Stimulated activated CD4-positive, alpha-beta T cell treated with anti-CD3 and anti-CD28 coated beads, TNF-alpha, amount 100 ng/mL, for 24 hours (primary cell): ENCODE measurements at places on chromosomes 2 and 18.

- no peak for DNase-seq
Measured at GRCh38 chr2:200324362-200324761, 17.9 kb downstream of the SPATS2L start.

- DNase-seq = no peak
Measured at GRCh38 chr18:35110554-35111485, 69.6 kb downstream of the MAPRE2 start.

- no peak for DNase-seq
Measured at GRCh38 chr2:146540271-146540932, 1304.4 kb upstream of the ACVR2A start.

- DNase-seq = no peak
Measured at GRCh38 chr18:53261241-53261640, 921.2 kb downstream of the DCC start.

- no peak for DNase-seq
Measured at GRCh38 chr2:184463102-184463865, 135.0 kb upstream of the ZNF804A start.

- no peak for DNase-seq
Measured at GRCh38 chr2:212903413-212903812, 248.0 kb downstream of the IKZF2 start.

- DNase-seq = no peak
Measured at GRCh38 chr2:28424799-28425463, 32.3 kb downstream of the FOSL2 start.

DNA sequence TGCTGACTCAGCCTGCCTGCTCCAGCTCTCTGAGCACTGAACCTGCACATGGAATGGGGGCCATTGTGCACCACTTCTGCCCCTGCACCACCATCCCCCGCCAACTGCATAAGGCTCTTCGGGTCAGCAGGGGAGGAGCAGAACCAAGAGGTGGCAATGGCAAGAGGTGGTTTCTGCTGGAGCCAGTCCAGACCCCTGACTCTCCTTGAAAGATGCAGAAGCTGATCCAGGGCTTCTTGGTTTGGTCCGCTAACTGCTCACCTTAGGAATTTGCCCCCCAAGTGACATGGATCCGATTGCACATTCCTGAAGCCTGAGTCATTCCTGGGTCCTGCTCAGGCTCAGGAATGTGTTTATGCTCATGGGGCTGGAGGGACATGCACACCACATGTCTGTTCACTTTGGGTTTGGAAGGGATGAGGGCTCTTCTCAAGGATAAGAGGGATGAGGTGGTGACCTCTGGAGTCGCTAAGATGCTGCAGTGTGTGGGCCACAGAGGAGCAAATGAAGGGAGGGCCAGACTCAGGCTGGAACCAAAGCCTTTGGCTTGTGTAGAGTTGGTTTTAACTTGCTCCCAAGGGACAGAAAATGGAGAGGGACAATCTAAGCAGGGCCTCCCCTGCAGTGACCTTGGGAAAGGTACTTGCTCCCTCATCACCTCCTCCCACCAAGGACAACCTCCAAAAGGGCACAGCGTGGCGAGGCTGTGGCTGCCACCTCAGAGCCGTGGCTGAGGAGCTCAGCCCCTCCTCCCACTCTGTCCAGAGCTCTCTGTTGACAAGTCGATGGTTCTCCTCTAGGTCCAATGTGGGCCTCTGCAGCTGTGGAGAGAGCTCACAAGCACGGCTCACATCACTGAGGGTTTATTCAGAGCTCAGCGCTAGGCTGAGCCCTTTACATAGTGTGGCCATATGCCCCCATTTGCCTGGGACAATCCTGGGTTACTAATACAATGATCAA lies 66.2 kb downstream of the HS1BP3 start:
- DNase-seq = no peak

- no peak for DNase-seq
Measured at GRCh38 chr2:220991972-220992371, 580.1 kb downstream of the EPHA4 start.

DNA sequence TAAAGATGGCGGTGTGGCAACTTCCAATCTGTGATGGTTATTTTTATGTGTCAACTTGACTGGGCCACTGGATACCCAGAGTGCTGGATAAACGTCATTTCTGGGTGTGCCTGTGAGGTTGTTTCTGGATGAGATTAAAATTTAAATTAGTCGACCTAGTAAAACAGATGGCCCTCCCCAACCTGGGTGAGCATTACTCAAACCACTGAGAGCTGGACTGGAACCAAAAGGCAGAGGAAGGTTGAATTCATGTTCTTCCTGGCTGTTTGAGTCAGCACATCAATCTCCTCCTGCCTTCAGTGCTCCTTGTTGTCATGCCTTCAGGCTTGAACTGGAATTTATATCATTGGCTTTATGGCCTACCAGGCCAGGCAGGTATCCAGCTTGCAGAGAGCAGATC lies 190.8 kb upstream of the RGPD4 start:
- DNase-seq = no peak

GRCh38 chr2:98768384-98769113 lies 37.6 kb upstream of the MGAT4A start:
- DNase-seq = no peak

DNA sequence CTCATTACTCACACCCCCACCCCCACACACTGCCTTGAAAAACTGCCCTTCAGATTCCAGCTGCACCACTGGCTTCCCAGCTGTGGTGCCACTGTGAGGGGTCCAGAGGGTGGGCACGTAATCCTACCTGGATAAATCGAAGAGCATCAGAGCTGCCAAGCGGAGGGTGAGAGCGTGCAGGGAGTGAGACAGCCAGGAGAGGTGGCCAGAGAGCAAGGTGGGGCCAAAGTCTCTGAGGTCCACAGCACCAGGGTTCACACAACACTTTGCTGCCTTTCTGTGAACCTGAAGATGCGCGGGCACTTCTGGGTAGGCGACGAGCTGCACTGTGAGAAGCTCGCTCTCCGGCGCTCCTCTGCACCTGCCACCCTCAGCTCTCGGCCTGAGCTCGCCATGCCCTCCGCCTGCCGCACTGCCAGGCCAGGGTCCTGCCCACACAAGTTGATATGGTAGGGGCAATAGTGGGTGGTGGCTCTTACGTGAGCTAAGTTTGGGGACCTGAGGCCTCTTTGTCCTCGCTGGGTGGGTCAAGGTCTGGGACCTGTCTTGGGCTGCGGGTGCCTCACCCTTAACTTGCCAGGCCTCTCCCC lies 83.9 kb downstream of the MARCO start:
- DNase-seq = no peak

- DNase-seq = no peak
Measured at GRCh38 chr2:205643391-205643885, 38.9 kb upstream of the NRP2 start.

- no peak for DNase-seq
Measured at GRCh38 chr2:30721241-30721640, 86.0 kb downstream of the CAPN13 start.

- no peak for DNase-seq
Measured at GRCh38 chr2:217329023-217329431, 469.2 kb upstream of the TNP1 start.

GRCh38 chr2:125073440-125073839 lies 1048.4 kb downstream of the CNTNAP5 start:
- no peak for DNase-seq

- DNase-seq = no peak
Measured at GRCh38 chr2:232928551-232929302, 58.7 kb downstream of the SNORC start.

DNA sequence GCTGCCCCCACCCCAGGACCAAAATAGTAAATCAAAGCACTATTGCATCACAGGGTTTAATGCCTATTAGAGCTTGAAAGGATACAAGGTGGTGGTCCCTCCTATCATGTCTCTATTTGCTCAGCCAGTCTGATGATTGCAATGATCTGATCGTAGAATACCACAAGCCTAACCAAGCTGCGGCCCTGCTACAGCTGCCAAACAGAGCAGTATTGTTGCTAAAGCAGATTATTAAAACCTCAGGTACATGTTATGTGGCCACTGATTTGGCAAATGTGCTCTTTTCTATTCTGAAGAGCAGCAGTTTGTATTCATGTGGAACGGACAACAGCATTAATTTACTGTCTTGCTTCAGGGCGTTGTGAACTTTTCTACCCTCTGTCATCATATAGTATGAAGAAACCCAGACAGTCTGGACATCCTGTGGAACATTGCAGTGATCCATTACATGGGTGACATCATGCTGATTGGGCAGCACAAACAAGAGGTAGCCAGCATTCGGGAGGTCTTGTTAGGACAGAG lies 8.4 kb upstream of the VAPA start:
- no peak for DNase-seq

GRCh38 chr2:29783666-29784065 lies 137.7 kb downstream of the ALK start:
- DNase-seq = no peak

DNA sequence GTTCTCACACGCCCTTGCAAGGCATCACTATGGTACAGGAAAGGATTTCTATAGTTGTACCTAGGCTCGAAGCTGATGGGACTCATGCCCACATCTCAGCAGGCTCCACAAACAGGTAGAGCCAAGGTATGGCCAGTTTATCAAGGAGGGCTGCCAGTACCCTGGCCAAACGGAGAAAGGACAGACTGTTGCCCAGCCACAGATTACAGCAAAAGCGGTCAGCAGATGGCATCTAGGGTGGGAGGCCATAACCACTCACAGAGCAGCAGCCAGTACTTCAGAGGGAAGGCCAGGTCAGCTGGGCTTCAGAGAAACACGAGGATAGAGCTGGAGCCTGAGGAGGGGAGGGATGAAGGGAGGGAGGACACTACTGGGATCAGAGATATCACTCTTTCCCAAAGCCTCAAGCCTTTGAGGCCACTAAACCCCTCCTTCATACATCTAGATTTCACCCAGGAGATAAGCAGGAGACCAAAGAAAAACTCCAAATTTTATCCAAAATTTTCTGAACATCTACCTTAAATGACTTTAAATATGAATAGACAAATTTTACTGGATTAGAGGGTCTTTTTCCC lies 904.2 kb upstream of the NXPH2 start:
- no peak for DNase-seq

GRCh38 chr2:42117923-42118753 lies 51.0 kb upstream of the EML4 start:
- no peak for DNase-seq

DNA sequence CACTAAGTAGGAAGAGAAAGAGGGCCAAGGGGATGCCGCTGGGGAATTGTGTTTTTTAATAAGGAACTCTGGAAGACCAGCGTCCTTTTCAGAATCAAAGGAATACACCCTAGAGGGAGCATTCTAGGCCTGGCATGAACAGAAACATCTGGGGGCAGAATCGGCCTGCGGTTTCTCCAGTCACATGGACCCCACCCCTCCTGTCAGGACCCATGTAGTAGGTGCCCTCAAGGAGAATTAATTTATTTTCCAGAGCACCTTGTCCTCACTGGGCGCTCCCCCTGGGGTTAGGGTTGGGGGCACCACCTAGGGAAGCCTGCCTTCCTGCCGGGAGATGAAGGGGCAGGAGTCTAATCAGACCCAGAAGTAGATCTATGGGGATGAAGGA lies 44.2 kb downstream of the TMEM37 start:
- DNase-seq = no peak

DNA sequence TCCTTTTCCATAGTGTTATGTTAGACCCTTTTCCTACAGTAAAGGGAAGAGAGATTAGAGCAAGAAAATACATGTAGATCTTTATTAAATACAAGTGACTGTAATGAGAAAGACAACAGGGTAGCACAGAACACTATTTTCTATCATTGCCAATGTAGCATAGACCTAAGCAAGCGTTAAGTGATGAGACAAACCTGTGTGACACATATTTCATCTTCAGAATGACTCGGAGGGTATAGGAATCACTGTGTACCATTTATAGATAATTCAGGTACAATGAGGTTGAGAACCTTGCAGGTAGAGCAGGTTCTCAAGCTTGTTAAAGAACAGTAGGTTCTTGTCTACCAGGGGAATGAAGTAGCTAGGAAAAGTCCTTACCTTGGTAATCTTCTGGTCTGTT lies 15.9 kb downstream of the PDIA6 start:
- DNase-seq = no peak
